ACHN (cell line): ENCODE measurements at places on chromosomes 11 and 22.
A peak's percentile ranks its signal among the peaks of the same experiment; 100 is the strongest.

GRCh38 chr22:29520851-29521250, 32.7 kb downstream of the THOC5 start:
- no peak for DNase-seq

DNA sequence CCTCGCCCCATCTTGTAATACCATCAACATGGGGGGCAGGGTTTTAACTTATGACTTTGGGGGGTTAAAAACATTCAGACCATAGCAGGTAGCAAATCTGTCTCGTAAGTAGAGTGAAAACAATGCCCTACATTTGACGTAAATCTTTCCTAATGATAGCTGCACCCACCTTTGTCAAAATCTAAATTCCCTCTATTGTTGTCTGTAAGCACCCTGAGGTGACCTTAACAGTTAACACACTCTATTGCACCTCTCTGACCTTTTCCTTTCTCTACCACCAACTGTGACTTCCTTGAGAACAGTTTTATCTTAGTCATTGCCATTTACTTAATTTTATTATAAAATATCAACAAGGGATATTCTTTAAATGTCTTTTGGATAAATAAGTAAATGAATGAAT, 1024.9 kb upstream of the CNTN5 start:
- DNase-seq, result no peak

DNA sequence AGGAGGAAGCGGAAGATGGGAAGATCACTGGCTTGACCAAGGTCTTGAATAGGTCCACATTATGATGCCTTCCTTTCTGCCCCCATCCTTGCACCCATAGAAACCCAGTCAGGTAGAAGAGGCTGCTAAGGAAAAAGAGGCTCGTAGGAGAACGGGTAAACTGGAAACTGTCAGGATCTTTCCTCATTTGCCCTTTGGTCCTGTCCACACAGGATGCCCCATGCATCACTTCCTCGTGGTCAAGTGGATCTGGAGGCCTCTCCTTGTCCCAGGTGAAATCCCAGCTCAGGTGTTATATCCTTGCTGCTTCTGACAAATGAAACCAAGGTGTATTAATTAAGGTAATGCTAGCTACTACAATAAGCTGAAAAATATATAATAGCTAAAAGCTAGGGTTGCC, 8.0 kb upstream of the ZBTB16 start:
- DNase-seq, result no peak

GRCh38 chr11:1258401-1259075, 35.7 kb downstream of the MUC5B start:
- no peak for DNase-seq

DNA sequence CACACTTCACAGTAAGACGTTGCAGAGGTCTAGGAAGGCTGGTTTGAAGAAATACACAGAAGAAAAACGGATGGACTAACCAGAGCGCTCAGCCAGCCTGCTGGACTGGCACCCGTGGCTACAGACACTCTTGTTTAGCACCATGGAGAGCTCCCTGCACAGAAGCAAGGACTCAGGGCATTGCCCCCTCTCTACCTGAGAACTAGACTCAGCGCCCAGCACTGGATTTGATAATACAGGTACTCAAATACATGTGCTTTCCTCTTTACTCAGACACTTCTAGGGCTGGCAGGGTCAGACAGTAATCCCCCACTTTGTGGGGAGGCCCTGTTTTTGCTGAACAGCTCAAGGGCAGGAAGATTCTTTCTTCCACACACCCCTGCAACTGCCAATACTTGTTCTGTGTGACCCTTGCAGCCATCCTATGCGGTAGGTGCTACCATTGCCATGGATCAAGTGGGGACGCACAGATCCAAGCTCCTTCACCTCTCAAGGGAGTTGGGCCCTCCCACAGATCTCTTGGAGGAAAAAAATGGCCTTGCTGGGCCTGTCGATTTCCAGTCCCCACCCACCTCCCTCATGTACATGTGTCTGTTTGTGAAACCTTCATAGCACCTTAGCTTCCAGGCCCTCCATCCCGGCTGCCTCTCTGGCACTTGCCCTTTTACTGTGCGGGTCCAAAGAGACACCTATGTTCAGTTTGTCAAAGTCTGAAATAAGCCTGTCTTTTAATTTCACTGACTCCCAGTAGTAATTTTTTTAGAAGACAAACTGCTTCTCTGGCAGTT, 5.1 kb upstream of the P2RX6 start:
- peak; percentile 60 for DNase-seq

- no peak for DNase-seq
These were observed 399.6 kb downstream of the TMEM135 start for GRCh38 chr11:87437133-87437843.

DNA sequence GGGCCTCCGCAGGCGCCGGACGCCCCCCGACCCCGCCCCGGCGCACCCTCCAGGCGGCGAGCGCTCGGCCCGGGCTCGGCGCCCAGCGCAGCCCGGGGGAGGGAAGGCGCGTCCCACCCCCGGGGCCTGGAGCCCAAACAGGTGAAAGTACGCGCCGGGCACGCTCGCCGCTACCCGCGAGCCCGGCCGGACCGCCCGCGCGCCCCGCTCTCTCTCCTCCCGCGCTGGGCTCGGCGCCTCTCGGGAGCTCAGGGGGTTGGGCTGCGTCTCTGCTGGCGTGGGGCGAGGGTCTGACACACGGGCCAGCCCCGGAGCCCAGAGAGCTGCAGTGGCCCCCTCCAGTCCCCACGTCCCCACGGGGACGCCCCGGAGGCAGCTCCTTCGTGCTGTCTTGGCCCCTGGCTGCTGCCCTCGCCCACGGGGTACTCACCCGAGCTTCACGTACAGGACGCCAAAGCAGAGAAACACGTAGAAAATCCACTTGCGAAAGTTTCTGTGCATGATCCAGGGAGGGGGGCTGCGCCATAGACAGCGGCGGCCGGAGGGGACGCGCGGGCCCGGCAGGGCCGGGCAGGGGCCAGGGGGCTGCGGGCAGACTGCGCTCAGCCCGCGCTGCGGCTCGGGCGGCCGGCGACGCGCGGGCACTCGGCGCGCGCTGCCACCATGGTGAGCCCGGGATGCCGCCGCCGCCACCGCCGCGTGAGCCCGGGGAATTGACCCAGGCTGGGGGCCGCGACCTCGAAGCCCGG, 534 bp downstream of the WNT7B start:
- DNase-seq, result no peak

GRCh38 chr11:118232659-118233058, 7.8 kb upstream of the JAML start:
- no peak for DNase-seq

DNA sequence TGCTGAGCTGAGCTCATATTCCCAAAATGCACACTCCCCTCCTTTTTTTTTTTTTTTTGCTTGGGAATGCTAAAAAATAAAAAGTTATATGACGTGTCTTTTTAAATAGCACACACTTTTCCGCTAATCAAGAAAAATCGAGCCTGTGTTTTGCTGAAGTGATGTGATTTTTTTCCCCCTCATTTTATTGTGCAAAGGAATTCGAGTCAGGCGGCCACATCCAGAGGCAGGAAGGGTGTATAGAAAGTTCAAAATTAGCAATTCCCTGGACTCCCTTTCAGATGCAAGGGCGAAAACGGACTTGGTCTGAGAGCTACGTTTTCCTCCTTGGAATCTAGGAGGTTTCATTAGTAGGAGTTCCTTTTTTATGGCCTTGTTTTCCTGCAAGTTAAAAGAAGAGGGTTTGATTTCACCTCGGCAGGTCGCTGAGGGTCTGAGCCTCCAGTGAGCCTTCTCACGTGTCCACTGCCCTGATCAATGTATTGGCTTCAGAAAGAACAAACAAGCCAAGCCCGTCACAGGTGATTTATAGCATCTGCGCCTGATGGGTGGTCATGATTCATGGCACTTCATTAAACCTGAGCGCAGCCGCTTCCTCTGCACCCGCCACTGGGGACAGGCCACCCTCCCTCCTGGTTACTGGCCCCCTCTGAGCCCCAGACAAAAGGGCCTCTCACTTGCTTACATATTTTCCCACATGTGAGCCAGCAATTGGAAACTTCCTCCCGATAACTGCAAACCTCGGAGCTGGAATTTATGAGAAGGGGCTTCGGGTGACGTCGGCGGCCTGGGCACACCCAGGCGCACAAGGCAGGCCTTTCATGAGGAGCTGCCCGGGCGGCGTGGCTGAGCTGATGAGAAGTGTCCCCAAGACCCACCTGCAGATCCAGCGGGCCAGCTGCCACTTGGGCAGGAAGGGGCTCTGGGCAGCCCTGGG, 64.4 kb upstream of the LINC01488 start:
- no peak for DNase-seq

GRCh38 chr11:44684859-44685281, 41.9 kb upstream of the TSPAN18 start:
- DNase-seq, result no peak

DNA sequence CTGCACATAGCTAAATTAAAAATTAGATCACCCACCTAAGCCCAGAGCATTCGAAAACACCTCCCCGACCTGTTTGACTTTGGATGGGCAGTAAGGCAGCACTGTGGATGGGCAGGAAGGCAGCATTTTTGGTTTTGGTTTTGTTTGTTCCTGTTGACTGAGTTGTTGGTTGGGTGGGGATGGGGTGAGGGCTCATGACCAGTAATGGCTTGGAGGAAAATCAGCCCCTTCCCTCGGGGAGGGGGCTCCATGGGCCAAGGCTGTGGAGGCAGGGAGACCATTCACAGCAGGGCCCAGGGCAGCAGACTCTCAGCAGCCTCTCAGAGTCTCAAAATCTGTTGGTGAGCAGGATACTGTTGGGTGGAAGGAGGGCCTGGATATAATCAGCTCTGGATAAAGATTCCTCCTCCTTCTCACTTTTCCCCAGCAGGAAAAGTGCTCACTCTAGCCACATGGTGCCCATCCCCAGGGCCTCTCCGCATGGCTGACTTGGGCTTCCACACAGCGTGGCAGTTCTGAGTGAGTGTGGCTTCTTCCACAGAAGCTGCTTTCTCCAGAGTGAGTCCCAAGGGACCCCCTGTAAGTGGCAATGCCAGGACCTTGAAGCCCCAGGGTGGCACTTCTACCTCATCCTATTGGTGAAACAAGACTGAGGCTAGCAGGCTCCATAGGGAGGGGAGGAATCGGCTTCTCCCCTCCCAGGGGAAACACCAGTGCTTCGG, 1491.2 kb downstream of the BRD1 start:
- no peak for DNase-seq

GRCh38 chr11:94537031-94537600, 6.6 kb upstream of the FUT4 start:
- DNase-seq, result no peak

- DNase-seq, result peak; percentile 48
These were observed 35.9 kb downstream of the MYO18B start for GRCh38 chr22:25777870-25778269.

GRCh38 chr22:42561856-42562255, 8.1 kb downstream of the SERHL2 start:
- no peak for DNase-seq
